ENCODE measurements at places on chromosomes 3 and 15. TPM values are rescaled to one million over a fixed set of nuclear protein-coding genes. Genes with fewer than 3 reads are reported as not detected.

The TFG gene
- 70.9 TPM for total RNA-seq

The PDCD10 gene
- 53.3 TPM for total RNA-seq

The CCR9 gene
- total RNA-seq: not detected

The GABRR3 gene
- total RNA-seq: not detected

The SH3GL3 gene
- 6.8 TPM for total RNA-seq

The ARHGEF26 gene
- 6.0 TPM for total RNA-seq

The HIGD2B gene
- 0.17 TPM for total RNA-seq

DNA sequence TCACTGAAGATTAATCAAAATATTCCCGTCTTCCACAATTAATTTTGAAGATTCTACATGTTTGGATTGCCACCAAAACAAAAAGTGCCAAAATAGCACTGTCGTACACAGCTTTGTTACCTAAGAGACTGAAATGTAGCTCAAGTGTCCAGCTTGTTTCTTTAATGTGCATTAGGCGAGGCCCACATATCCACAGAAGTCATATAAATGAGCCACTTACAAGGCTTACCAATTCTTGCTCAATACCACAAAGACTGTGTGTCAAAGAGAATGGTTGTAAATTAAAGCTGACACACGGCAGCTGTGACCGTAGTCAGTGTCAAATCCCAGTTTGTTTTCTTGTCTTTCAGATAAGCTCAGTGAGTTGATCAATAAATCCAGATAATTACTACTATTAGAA is 639.4 kb upstream of the TBL1XR1 start:
- DNase-seq: no peak

DNA sequence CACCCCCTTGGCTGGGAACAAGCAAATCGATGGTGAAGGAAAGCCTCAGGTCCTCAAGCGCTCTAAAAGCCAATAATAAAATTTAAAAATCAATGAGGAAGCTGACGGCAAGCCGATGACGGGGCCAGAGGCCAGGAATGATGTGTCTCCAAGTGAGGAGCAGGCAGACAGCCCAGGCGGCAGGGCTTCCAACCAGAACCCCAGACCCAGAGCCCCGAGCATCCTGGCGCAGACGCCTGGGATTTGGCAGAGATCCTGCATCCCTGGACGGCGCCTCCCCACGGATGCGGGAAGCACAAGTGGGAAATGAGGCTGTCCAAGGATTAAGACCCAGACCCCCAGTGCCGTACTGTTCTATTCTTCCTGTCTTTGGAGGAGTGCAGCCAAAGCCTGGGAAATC is 123.0 kb upstream of the PROK2 start:
- DNase-seq: no peak

- no peak for DNase-seq
Measured at GRCh38 chr3:157544501-157545130, 41.4 kb upstream of the VEPH1 start.

DNA sequence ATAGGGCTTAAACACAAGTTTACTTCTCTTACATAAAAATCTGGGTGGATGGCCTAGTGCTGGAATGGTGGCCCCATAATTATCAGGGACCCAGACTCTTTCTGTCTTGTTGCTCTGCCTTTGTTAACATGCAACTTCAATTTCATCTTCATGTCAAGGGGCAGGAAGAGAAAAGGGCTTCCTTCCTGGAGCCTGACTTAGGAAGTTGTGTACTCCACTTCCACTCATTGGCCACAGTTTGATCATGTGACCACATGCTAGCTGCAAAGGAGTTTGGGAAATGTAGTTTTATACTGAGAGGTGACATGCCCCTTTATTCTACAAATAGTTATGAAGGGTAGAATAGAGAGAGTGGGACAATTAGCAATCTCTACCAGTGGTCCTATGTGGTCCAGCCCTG is 39.3 kb downstream of the RHCG start:
- peak; percentile 73 for DNase-seq

DNA sequence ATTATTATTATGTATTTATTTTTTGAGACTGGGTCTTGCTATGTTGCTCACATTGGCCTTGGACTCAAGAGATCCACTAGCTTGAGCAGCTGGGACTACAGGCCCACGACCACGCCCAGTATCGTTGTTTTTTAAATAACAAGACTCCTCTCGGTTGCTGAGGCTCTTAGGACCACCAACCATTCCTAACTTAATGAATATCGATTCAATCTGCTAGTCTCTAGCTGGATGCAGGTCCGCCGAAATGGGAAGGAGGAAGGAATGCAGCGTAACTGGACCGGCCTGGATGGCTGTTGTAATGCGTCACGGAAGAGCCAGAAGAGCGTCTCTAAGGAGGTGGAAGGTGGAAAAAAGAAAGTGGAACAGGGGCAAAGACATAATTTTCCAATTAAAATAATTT is 1.7 kb downstream of the ANXA2 start:
- DNase-seq: no peak

GRCh38 chr3:16174976-16175901 is 759 bp downstream of the GALNT15 start:
- no peak for DNase-seq

- no peak for DNase-seq
Measured at GRCh38 chr3:195462308-195462610, 19.4 kb upstream of the ACAP2 start.

- peak; percentile 47 for DNase-seq
Measured at GRCh38 chr3:71063773-71064290, 519.7 kb downstream of the FOXP1 start.

GRCh38 chr3:71528816-71529215 is 54.7 kb downstream of the FOXP1 start:
- DNase-seq: no peak

DNA sequence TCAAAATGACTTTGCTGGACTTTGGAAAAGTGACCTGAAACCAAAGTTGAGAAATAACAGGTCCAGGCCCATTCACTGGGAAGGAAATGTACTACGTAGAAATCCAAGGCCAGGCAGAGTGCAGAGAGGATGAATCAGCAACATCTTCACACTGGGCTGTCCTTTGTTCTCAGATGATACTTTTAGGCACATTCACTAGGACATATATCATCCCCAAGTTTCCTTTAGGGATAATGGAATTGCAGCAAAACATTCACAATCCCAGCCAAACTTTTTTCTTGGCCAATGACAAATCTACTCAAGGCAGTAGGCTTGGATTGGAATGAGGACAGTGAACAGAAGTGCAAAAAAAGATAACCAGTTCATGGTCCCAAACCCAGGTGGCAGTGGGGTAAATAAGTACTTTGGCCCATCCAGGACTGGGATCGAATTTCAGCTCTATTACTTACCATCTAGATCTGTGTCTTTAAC is 75.1 kb downstream of the CLDN11 start:
- DNase-seq: no peak

- DNase-seq: no peak
Measured at GRCh38 chr3:155743606-155744005, 1.3 kb downstream of the PLCH1 start.

- no peak for DNase-seq
Measured at GRCh38 chr3:23402728-23403492, 199.8 kb downstream of the UBE2E2 start.

DNA sequence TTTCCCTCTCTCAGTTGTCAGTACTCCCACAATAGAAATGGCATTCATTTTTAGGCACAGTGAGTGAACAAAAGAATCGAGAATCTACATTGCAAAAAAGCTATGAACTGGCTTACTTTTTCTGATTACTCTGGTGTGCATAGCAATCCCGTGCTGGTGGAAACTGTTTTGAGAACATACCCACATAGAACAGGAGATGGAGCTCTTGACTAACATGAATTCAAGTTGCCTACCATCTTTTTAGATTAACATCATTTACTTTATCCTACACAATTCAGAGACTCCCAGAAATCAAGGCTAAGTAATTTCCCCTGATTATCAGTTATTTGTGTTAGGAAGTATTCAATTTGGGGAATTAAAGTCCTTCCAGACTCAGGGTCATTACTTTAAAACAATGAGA is 326.6 kb downstream of the ARPP21 start:
- peak; percentile 11 for DNase-seq

DNA sequence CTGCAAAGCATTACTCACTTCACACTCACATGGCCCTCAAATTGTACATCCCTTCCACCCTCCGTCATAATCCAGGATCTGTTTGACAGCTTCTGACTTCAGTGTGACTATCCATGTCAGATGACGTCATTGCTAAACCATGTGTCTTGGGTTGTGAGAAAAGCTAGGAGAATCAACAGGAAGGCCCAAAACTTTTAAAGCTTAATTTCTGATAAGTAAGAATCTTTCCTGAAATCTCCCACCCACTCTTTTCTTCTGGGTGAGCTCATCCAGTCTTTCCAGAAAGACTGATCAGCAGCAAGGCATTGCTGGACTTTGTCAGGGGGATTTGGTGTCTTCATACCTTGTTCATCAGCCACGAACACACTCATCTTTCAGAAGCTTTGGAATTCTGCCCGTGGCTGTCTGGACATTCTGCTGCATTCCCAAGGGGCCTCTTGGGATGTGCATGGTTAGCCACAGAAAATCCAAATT is 11.5 kb upstream of the LMCD1 start:
- DNase-seq: no peak

GRCh38 chr15:57356178-57356577 is 20.1 kb upstream of the CGNL1 start:
- no peak for DNase-seq

DNA sequence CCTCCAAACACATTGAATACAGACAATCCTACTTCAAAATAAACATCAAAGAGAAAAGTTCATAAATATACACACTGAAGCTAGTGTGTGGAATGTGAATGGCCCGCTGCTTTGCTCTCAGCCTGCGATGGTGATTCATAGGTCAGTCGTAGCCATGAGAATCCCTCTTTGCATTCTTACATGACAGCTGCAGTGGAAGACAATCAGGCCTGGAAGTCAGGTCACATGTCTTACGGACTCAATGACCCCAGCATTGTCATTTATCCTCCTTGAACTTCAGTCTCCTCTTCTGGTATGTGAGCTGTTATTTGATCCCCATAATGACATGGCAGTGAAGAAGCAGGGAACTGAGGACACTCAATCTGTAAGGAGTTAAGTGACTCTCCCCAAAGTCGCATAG is 217.8 kb upstream of the EOMES start:
- no peak for DNase-seq

- no peak for DNase-seq
Measured at GRCh38 chr15:29102911-29103823, 166.5 kb downstream of the NSMCE3 start.

DNA sequence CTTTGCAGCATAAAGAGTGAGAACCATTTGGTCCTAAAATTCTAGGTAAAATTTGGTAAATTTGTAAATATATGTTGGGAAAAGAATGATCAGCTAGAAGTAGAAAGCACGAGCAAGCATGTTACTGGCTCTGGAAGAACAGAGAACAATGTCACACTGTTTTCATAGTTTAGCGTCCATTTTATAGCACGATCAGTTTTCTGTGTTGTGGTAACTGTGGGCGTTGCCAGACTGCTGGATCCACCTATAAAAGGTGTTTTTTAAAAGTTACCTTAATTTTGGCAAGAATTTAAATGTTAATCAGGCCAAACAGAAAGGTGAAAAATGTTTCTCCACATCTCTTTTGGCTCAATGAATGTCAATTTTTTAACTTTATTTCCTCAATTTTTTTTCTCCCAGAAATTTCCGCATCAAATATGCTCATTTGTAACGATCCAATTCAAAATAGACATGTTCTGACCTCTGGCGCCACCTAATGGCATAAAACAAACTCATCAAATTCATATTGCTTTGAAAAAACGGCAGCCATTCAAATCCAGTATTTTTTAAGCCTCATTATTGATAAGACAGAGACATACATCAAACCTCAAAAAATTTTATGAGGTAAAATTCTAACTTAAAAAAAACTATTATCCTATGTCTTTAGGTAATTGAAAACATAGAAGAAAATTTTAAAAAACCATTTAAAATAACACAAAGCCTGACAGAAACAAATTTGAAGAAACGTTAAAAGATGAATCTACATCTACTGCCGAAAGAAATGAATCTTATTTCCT is 5.5 kb upstream of the GP5 start:
- no peak for DNase-seq
